ENCODE measurements at places on chromosomes 12 and 14.

- no peak for DNase-seq
- peaks cover 75% of the 10 kb centered on the region for H3K36me3 ChIP-seq
- no peak overlapping the region for H3K4me3 ChIP-seq
- no peaks in the 10 kb centered on the region for H3K27me3 ChIP-seq
- H3K4me1 ChIP-seq, result peaks cover 54% of the 10 kb centered on the region
Measured at GRCh38 chr12:3730111-3730510, 22.8 kb downstream of the CRACR2A start.

DNA sequence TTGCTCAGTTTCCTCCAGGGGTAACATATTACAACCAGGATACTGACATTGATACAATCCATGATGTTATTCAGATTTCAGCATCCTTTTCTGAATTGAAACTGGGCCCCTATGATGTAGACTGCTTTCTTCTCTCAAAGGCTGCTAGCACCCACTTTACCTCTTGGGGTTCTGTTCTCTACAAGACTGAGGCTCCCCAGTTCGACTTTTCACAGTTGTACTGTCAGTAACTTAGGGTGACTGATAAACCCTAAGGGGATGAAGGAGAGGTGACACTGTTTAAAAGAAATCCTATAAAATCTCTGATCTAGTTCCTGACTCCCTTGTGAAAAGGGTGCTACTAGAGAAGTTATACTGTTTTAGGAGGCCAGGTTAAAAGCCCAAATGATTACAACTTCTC lies 818 bp downstream of the VPS33A start:
- no peak for DNase-seq
- H3K27me3 ChIP-seq, result peaks cover 4% of the 10 kb centered on the region

DNA sequence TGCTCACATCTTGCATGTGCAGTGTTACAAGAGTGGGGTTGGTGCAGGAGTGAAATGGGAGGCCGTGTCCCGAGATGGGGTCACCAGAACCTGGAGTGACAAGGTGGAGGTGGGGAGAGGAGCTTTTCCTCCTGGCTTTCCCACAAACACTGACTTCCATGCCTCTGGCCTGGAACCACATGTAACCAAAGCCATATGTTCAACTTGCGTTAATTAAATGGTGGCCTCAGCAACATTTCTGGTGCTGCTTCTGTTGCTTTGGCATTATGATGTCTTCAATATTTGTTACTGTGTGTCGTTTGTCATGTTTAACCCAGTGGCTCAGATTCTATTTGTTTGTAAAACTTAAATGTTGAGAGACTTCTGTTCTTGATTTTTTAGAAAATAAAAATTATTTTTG lies 110.2 kb downstream of the VCPKMT start:
- DNase-seq, result no peak

GRCh38 chr12:78315028-78315427 lies 484.3 kb downstream of the NAV3 start:
- H3K4me1 ChIP-seq, result no peaks in the 10 kb centered on the region
- no peaks in the 10 kb centered on the region for H3K27me3 ChIP-seq
- no peak overlapping the region for H3K4me3 ChIP-seq
- no peaks in the 10 kb centered on the region for H3K36me3 ChIP-seq
- DNase-seq, result no peak
- no peak overlapping the region for H3K27ac ChIP-seq

DNA sequence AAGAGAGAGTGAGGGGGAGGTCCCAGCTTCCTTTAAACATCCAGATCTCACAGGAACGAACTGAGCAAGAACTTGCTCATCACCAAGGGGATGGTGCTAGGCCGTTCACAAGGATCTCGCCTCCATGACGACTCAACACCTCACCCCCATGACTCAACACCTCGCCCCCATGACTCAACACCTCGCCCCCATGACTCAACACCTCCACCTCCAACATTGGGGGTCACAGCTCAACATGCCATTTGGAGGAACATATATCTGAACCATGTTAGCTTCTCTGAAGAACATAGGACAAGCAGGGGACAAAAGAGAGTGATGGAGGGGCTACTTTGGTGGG lies 66.0 kb upstream of the LHX5 start:
- no peaks in the 10 kb centered on the region for H3K4me1 ChIP-seq
- H3K27ac ChIP-seq, result no peak overlapping the region
- DNase-seq, result no peak
- H3K4me3 ChIP-seq, result no peak overlapping the region
- no peaks in the 10 kb centered on the region for H3K36me3 ChIP-seq
- no peaks in the 10 kb centered on the region for H3K27me3 ChIP-seq

GRCh38 chr12:115057445-115057844 lies 373.5 kb upstream of the TBX3 start:
- no peak for DNase-seq
- no peak overlapping the region for H3K4me3 ChIP-seq
- no peaks in the 10 kb centered on the region for H3K27me3 ChIP-seq
- no peaks in the 10 kb centered on the region for H3K4me1 ChIP-seq
- H3K27ac ChIP-seq, result no peak overlapping the region

GRCh38 chr12:47307680-47308399 lies 228.1 kb upstream of the AMIGO2 start:
- DNase-seq, result peak; percentile 74
- peaks cover 33% of the 10 kb centered on the region for H3K4me1 ChIP-seq
- no peaks in the 10 kb centered on the region for H3K27me3 ChIP-seq
- H3K36me3 ChIP-seq, result peaks cover 12% of the 10 kb centered on the region
- peak overlapping the region; percentile 74 for H3K27ac ChIP-seq
- peak overlapping the region; percentile 62 for H3K4me3 ChIP-seq

- H3K27me3 ChIP-seq, result peaks cover 29% of the 10 kb centered on the region
- H3K36me3 ChIP-seq, result no peaks in the 10 kb centered on the region
Measured at GRCh38 chr12:80707126-80707829, at the start of gene MYF6. TSS of gene MYF6 (plus strand) at chr12:80707634. CDS start at chr12:80707720, 86 bp downstream.

DNA sequence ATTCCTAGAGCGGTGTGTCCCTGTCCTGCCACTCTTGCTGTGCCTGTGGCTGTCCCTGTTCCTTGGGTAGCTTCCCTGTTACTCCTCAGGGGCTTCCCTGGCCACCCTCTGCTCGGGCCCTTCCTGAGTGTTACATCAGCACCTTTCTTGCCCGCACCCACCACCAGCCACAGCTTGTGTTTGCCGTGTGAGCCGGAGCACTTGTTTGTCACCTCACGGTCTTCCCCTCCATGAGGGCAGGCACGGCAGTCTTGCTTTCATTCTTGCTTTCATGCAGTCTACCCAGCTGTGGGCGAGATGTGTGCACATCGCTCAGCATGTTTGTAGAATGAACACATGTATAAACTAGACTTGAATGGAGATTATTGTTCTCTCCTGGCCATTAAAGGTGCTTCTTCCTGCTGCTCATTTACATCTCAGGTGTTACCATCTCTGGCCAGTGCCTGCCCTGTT lies 42.0 kb downstream of the TRAF3 start:
- DNase-seq, result peak; percentile 89
- peaks cover 29% of the 10 kb centered on the region for H3K36me3 ChIP-seq
- peak overlapping the region; percentile 92 for H3K27ac ChIP-seq
- no peaks in the 10 kb centered on the region for H3K27me3 ChIP-seq

DNA sequence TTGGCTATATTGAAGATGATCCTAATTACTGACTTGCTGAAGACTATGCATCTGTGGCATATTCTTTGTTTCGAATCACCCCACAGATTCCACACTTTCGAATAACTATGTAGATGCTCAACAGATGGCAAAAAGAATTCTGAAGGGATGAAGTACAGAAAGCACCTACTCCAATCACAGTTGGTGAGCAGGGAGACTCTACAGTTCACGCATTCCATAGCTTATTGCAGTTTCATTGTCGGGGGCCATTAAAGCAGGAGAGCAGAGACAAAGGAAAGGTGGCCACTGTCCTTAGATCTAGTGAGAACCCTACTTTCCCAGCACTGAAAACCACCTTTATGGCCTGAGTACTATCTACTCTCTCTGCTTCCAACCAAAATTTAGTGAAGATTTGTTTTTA lies 191.9 kb downstream of the STXBP6 start:
- no peak for DNase-seq
- no peak overlapping the region for H3K27ac ChIP-seq
- peaks cover 33% of the 10 kb centered on the region for H3K27me3 ChIP-seq
- H3K4me1 ChIP-seq, result no peaks in the 10 kb centered on the region
- H3K36me3 ChIP-seq, result no peaks in the 10 kb centered on the region
- H3K4me3 ChIP-seq, result no peak overlapping the region

DNA sequence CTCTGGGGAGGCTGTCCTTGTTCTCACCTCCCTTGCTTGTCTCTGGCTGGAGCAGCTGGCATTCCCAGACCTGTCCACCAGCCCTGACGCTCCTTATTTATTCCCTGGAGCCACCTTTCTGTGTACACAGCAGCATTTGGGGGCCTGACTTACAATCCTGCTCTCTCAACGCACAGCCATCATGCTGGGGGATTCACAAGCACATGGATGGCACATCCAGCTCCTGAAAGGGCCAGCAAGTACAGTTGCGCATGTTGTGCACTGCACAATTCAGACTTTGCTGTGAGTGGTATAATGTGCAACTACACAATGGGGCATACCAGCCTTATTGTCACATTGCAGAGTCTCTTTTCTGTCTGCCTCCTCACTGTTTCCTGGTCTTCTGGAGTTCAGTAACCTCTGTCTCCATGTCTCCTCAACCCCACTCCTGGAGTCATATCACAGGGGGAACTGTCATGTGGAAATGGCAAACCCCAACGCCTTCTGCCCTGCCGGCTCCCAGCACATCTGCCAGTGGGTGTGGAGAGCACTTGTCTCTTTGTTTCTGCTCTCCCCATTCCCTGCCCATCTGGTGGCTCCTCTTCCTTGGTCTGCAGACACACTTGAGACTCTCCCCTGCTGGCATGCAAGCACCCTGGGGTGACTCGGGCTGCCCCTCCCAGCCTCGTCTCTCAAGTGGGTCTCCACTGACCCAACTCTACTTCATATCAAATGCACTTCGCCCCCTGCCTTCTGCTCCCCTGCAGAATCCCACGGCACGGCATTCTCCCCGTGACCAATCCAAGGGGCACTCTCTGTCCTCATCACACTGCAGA lies 41.2 kb upstream of the MEG3 start:
- H3K27me3 ChIP-seq, result no peaks in the 10 kb centered on the region
- no peak overlapping the region for H3K4me3 ChIP-seq
- DNase-seq, result no peak
- no peaks in the 10 kb centered on the region for H3K4me1 ChIP-seq
- no peak overlapping the region for H3K27ac ChIP-seq

GRCh38 chr12:39752482-39753137 lies 133.0 kb upstream of the ABCD2 start:
- no peak overlapping the region for H3K4me3 ChIP-seq
- no peak overlapping the region for H3K27ac ChIP-seq

- peaks cover 1% of the 10 kb centered on the region for H3K36me3 ChIP-seq
- H3K4me3 ChIP-seq, result no peak overlapping the region
- no peaks in the 10 kb centered on the region for H3K27me3 ChIP-seq
- DNase-seq, result no peak
- H3K4me1 ChIP-seq, result no peaks in the 10 kb centered on the region
Measured at GRCh38 chr14:75626396-75626795, 34.3 kb downstream of the ERG28 start.

GRCh38 chr14:75604979-75605851 lies 26.8 kb downstream of the FLVCR2 start:
- no peak overlapping the region for H3K4me3 ChIP-seq
- no peaks in the 10 kb centered on the region for H3K4me1 ChIP-seq
- peaks cover 2% of the 10 kb centered on the region for H3K27me3 ChIP-seq
- no peak for DNase-seq
- no peak overlapping the region for H3K27ac ChIP-seq
- peaks cover 5% of the 10 kb centered on the region for H3K36me3 ChIP-seq

All from activated CD8-positive, alpha-beta memory T cell treated with anti-CD3 and anti-CD28 coated beads, Interleukin-2, amount 10 ng/mL, durations not matched to agents 7 days and 5 days (primary cell).